ENCODE measurements at places on chromosomes 6 and 20.

DNA sequence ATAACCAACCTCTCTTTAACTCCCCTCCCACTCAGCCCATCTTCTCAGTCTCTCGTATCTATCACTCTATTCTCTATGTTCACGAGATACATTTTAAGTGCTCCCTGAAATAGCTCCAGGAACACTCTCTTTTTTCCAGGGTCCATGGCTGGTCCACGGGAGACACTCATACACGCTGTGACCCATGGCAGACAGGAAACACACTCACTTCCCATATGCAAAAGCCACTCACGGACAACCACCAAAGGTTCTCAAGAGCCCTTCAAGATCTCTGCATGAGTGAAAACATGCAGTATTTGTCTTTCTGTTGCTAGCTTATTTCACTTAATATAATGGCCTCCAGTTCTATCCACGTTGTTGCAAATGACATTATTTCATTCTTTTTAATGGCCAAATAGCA lies 71.4 kb upstream of the PCSK2 start:
- no peak for DNase-seq

DNA sequence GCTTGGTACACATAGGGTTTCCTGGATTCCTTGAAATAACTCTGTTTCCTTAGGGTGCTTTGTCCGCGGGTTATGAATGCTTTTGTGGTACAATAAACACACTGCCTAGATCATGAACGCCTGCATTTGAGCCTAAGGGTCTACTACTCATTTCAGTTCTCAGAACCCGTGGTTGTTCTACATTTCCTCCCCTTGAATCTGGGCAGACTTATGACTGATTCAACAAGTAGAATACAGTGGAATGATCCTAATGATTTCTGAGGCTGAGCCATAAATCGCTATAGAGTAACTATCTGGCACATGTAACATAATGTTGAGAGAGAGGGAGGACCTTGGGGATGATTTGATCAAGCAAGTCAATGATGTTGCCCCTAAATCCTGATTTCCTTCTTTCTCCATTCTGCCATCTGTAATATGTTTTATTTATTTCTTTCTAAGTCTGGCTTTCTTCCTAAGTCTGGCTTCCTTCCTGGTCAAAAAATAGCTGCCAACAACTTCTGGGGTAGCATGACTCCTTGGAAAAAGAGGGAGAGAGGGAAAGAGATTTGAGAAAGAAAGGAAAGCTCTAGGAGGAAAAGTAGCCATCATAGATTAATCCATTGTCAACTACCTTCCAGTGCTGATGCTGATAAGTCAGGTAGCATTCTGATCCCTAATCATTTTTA lies 23.0 kb downstream of the ABRACL start:
- DNase-seq: no peak

DNA sequence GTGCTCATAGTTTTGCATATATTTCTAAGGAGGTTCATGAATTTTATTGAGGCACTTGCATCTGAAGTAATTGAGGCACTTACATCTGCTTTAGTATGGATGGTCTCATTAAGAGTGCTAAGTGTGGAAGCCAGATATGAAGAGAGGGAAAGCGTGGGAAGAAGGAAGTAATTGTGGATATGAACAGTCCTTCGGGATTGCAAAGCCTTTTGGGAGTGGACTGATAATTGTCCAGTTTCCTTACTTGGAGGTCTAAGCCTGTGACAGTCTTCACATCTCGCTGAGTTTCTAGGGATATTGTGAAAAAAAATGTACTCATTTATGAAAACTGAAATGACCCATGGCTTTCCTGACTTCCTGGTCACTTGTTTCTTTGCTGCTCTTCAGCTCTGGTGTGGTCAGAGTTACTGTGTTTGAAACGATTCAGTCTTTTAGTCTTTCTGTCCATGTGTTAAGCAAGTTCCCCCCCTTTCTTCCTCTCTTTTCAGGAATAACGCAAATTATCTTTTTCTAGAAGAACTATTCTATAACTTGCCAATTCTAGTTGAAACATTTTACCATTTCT lies 137.3 kb downstream of the ZFAND3 start:
- no peak for DNase-seq

GRCh38 chr6:95693108-95693507 lies 115.8 kb downstream of the MANEA start:
- DNase-seq: no peak

GRCh38 chr6:28124971-28125353 lies 553 bp downstream of the ZSCAN16 start:
- DNase-seq: no peak

- no peak for DNase-seq
Measured at GRCh38 chr6:17985934-17986655, 1.3 kb downstream of the KIF13A start.

GRCh38 chr20:9140162-9140760 lies 71.4 kb downstream of the PLCB4 start:
- no peak for DNase-seq

- peak; percentile 43 for DNase-seq
Measured at GRCh38 chr6:111534231-111534751, 51.3 kb upstream of the REV3L start.

DNA sequence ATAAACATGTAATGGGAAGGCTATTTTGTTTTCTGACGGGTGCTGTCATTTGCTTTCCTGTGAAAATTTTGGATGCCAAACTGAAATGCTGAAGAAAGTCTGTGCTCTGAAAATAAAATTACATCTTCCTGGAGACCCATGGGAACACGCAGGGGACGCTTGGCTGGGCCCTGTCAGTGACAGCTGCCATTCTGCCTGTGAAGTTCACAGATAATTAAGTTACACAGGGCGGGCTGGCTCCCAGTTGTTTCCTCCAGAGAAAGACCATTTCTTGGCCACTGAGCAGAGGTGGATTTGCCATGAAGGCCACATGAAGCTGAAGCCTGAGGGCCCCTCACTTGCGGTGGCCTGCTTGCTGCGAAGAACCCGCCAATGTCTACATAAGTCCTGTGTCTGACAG lies 93.5 kb downstream of the TMEM170B start:
- DNase-seq: no peak

DNA sequence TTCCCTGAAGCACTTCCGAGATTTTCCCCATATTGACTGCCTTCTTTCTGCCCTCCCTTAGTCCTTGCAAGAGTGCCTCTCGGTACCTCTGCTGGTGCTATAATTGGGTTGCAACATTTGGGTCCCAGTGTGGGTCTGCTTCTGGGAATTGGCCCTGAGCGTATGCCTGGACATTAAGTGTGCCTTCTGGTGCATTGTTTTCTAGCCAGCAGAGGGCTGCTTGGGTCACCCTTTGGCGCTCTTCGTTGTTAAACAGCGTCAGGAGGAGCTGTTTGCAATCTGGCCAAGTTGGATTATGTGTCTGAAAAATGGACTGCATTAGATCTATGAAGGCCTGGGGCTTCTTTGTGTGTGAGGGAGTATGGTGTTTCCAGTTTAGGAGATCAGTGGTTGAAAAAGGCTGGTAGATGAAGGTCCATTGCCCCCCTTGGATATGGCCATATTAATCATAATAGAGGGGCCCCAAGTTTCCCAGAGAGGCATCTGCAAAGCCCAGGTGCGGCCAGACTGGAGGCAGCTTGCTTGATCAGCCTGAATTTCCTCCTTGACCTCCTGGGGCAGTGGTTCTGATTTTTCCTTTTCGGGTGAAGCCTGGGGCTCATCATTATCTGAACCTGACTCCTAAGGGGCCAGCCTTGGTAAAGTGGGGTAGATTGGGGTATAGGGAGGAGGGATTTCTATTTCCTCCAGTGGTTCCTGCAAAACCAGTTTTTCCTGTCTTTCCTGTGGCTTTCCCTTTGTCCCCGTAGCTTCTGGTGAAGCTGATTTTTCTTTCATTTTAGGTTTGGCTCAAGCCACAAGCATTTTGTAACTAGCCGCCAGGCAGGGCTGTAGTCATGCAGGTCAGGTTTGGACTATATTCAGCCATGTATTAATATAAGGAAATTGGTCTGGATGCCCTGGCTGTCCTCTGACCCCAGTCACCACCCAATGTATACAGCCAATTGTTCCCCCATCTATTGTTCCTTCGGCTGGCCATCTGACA lies 85.4 kb upstream of the GPR6 start:
- DNase-seq: no peak

- no peak for DNase-seq
Measured at GRCh38 chr6:33851959-33852358, 48.2 kb upstream of the MLN start.

- no peak for DNase-seq
Measured at GRCh38 chr6:89585154-89585553, 53.4 kb downstream of the LYRM2 start.

GRCh38 chr6:84150705-84151104 lies 76.7 kb downstream of the CEP162 start:
- peak; percentile 60 for DNase-seq

GRCh38 chr6:4185846-4186245 lies 50.5 kb upstream of the ECI2 start:
- no peak for DNase-seq

- DNase-seq: no peak
Measured at GRCh38 chr6:32318501-32318900, 53.2 kb downstream of the TSBP1 start.

DNA sequence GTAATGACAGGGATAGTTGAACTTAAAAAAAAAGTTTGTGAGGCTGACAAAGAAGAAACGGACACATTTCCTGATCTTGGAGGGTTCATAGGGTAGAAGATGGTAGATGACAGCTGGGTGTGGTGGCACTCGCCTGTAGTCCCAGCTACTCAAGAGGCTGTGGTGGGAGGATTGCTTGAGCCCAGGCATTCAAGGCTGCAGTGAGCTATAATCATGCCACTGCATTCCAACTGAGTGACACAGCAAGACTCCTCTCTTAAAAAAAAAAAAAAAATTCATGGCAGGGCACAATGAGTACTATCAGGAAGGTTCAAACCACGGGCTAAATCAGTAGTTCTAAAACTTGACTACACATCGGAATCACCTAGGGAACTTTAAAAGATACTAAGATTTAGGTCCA lies 2.0 kb upstream of the MICA start:
- peak; percentile 74 for DNase-seq

GRCh38 chr6:110520209-110520965 lies 44.0 kb upstream of the SLC22A16 start:
- DNase-seq: no peak

DNA sequence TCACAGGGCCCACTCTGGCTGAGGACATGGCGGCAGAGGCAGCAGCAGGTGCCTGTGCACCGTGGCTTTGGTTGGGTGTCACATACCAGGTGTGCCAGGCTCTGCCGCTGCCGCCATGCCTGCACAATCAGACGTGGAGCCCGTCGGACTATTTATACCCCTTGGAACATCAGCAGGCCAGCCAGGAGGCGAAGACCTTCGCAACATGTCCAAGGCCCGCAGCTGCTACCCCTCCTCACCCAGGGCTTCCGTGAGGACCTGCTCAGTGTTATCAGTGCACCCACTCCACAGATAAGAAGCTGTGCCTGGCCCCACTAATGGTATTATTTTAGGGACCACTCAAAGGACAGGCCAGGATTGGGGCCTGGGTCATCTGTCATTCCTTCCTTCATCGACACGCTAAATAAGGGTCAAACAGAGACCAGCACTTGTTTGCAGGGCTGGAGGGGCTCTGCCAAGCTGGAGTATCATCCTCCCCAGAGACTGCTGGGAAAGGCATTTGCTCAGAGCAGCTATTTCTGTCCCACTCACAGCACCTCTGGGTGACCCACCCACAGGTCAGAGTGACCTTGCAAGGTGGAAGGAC lies 109.2 kb downstream of the BMP7 start:
- no peak for DNase-seq

- peak; percentile 55 for DNase-seq
Measured at GRCh38 chr6:85594197-85594930, 706 bp upstream of the SNX14 start.

- peak; percentile 94 for DNase-seq
Measured at GRCh38 chr20:62702895-62703852, 5.5 kb upstream of the NTSR1 start.

- DNase-seq: no peak
Measured at GRCh38 chr20:21312813-21313474, 9.8 kb downstream of the XRN2 start.

DNA sequence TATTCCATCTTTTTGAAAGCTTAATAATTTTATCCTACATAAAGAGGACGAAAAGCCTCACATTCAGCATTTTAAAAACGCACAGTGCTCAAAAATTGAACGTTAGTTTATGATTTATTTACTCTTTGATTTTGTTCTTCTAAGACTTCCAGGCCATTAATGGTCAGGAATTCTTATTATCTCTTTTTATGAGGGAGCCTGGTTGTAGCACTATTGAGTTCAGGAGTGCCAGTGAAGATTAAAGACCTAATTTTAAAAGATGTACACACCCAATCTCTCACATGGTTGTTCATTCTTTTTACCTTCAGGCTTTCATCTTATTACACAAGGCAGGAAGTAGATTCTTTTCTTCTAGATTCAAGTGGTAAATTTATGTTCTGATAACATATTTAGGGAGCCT lies 68.6 kb downstream of the HDDC2 start:
- no peak for DNase-seq

DNA sequence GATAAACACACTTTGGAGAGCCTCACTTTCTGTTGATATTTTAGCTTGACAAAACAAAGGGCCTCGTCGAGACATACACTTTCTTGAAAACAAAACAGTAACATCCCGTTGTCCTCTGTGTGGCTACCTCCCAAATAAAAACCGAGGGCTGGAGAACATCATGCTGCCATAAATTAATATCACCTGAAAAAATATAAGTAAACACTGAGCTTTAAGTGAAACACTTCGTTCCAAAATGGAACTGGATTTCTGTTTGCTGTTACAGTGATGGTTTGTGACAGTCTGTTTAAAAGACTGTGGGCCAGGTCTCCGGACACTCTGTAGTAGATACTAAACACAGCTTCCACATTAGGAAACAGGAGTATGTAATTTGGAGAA lies 187.2 kb downstream of the SMOC2 start:
- no peak for DNase-seq

GRCh38 chr6:38586992-38587391 lies 52.7 kb downstream of the BTBD9 start:
- DNase-seq: no peak

GRCh38 chr6:168179133-168179532 lies 100.1 kb upstream of the FRMD1 start:
- DNase-seq: no peak

DNA sequence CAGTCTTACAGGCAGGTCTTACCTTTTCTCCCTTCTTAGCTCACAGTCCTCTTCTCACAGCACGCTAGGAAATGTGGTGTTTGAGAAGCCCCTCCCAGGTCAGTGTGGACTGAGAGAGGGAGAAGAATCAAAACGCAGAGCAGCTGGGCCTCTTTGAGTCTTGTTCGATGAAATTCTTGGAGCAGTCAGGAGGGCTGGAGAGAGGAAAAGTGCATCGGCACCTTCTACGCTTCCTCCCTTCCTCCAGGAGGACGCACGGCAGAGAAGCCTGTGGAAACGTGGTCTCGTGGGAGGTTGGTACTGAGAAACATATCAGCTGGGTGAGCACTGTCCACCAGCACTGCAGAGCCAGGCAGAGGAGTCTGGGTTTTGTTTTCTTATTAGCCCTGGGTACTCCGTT lies 52.7 kb downstream of the TXLNB start:
- no peak for DNase-seq

DNA sequence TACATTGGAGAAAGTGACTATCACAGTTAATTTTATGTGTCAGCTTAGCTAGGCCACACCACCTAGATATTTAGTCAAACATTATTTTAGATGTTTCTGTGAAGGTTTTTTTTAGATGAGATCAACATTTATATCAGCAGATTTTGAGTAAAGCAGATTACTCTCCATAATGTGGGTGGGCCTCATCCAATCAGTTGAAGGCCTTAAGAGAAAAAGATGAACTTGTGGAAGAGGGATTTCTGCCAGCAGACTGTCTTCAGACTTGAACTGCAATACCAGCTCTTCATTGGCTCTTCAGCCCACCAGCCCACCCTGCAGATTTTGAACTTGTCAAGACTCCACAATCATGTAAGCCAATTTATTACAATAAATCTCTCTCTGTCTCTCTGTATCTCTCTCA lies 25.1 kb upstream of the FBXO30 start:
- DNase-seq: no peak

Measured in MG63 (cell line).